ENCODE measurements at places on chromosomes 5 and 9.

DNA sequence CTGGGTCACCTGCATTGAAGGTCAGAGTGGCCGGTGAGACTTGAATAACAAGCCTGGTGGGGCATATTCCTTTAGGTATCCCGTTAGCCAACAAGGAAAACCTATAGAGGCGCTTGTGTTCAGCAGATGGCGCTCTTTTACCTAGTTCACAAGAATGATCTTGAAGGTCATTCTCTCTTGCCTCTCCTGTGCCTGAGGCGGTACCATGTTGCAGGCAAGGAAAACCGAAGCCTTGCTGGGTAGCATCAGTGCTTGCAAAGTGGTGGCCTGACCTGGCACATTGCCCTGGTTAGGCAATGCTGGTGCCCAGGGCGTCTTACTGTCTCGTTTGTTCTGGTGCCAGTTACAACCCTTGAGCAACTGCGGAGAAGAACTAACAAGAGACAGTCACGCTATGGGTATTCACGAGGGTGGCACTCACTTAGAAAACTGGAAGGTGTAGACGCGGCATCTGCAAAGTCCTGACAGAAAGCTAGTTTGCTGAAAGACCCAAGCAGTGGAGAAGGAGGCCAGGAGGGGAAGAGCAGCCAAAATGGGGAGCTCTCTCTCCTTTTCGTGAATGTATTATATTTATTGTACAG is 56.7 kb downstream of the AOPEP start:
- DNase-seq = peak; percentile 45

- no peak for DNase-seq
Observed at GRCh38 chr9:107144475-107144874, 138.6 kb upstream of the RAD23B start.

DNA sequence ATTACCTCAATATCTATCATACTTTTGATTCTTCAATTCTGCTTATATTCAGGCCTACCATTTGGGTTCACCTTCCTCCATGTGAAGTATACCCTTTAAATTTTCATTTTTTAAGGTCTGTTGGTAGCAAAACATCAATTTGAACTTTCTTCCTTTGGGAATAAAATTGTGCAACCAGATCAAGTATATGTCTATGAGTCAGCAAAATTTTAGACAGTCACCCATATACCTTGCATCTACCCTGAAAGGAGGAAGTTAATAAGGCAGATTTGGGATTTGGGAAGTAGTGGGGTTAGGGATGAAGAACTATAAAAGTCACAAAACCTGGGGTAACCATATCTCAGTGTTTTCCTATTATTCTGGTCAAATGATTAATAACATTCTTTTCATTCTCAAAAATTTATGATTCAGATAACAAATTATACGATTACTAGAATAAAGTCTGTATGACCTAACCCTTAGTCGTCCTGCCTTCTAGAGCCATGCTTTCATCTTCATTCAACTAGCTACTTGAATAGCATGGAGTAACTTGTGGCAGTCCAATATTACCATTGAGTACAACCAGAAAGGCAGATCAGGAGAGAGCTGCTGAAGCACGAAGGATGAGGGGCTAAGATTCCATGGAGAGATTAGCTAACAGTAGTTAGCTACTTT is 2.8 kb upstream of the IL33 start:
- DNase-seq = no peak

GRCh38 chr5:56170557-56170956 is 62.6 kb downstream of the ANKRD55 start:
- no peak for DNase-seq

- no peak for DNase-seq
Observed at GRCh38 chr5:156201788-156202403, 125.1 kb upstream of the SGCD start.

DNA sequence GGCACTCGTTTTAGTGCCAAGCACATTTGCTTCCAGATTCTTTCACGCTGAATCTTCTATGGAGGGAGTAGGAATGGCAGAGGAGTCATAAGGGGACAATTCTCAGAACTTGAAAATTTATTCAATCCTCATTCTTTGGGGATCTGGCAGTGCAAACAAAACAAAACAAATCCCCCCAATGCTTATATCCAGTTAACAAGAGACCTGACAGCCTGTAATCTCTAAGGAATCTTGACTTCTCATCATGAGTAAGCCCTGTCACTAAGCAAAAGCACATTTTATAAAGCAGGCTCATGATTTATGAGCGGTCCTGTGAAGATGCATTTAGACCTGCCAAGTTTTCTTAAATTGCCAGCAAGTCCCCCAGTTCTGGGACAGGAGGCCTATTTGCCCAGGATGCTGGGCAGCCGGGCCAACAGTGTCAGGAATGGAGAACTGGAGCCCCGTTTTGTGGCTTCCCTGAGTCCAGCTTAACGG is 513.9 kb downstream of the CTNND2 start:
- DNase-seq = no peak
